Upper lobe of left lung (tissue), 6 donors: ENCODE measurements at places on chromosomes 11 and 22.

DNA sequence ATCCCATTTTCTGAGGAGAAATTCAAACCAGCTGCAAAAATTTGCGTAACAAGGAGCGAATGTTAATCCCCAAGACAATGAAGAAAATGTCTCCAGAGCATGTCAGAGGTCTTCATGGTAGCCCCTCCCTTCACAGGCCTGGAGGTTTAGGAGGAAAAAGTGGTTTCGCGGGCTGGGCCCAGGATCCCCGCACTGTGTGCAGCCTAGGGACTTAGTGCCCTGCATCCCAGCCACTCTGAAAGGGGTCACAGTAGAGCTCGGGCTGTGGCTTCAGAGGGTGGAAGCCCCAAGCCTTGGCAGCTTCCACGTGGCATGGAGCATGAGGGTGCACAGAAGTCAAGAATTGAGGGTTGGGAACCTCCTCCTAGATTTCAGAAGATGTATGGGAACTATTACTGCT, 87.4 kb downstream of the BRD1 start:
- DNase-seq = no peak

GRCh38 chr22:21865041-21865440, 2.4 kb downstream of the MAPK1 start:
- peak; percentile 54 for DNase-seq

GRCh38 chr11:46455834-46456233, 64.3 kb upstream of the CHRM4 start:
- DNase-seq = no peak

- peak; percentile 29 for DNase-seq
Measured at GRCh38 chr11:27722953-27723344, 22.7 kb upstream of the BDNF start.

DNA sequence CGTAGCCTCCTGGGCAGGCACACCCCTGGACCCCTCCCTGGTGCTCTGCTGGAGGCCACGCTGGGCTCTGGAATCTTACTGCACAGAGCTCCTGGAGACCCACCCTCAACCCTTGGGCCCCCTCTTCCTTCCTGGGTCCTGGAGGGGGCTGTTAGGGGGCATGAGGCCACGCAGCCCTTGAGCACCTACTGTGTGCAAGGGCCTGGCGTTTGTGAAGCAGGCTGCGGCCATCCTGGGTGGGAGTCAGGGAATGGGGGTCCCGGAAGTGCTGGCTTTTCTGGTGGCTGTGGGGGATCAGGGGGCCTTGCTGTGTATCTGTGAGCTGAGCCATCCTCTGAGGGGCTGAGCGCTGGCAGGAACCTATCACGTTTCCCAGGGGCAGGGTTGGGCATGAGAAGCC, 40.9 kb upstream of the CCDC188 start:
- DNase-seq = peak; percentile 39

DNA sequence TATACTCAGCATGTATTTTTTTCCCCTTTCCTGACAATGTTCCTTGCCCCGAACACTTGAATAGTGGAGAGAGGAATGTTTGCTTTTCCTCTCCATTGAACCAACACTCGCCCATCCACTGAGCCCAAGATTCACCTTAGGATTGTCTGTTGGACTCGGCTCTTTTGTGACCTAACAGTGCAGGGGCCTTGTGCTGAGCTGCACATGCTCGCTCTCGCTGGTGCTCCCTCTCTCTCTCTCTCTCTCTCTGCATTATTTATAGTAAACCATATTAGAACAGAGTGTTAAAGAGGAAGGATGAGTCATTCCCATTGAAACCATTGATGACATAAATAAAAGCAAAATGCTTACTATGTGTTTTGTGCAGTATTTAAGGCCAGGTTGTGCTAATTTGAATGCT, 20.7 kb downstream of the ZBTB16 start:
- peak; percentile 69 for DNase-seq

DNA sequence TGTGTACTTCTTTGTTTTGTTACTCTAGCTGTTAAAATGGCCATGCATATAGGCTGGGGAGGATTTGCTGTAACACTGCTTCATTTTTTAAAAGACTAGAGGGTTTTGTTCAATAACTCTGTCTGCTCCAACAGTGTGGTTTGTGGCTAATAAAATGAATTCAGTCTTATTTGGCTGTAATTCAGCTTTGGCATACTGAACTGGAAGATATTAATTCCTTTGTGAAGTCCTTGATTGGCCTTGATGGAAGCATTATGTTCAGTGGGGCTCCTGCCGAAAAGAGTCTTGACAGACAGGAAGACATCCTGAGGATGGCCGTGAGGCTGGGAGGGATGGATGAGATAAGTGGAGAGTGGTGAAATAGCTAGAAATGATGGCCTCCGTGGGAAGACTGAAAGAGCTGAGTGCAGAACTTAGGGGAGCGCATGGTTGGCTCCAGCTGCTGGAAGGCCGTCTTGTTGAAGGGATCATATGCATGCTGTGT, 44.8 kb upstream of the MYO18B start:
- no peak for DNase-seq

DNA sequence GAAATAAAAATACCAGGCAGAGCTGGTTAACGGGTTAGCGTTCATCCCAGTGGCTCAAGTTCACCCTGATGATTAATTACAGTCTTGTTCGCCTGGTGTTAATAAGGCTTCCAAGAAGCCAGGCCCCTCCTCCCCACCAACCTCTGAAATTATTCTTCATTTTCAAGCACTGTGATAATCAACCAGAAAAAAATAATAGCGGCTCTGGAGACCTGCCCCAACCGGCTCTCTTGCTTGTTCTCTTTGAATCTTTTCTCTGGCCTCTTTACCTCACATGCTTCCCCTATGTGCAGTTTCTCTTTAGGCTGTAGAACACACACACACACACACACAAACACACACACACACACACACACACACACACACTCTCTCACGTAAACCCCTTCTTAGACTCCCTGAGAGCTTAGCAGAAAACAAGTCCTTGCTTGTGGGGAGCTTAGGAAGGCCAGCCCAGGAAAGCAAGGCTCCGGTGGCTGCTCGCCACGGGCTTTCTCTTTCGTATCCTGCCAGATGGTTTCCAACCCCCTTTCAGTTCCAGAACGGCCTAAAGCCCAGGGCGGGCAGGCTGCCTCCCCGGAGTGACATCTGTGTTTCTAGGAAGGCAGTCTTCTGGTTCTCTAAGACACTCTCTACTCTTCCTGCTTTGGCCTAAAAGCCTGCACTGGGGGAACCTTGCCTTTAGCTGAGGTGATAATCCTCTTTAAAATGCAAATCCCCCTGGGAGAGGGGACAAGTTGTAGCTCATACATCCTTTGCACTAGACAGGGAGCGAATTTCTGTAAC, 106.4 kb upstream of the SESN3 start:
- DNase-seq = peak; percentile 45

- no peak for DNase-seq
Measured at GRCh38 chr11:11243209-11243589, 109.9 kb downstream of the CSNK2A3 start.

- no peak for DNase-seq
Measured at GRCh38 chr11:69253028-69253427, 40.9 kb upstream of the MYEOV start.

DNA sequence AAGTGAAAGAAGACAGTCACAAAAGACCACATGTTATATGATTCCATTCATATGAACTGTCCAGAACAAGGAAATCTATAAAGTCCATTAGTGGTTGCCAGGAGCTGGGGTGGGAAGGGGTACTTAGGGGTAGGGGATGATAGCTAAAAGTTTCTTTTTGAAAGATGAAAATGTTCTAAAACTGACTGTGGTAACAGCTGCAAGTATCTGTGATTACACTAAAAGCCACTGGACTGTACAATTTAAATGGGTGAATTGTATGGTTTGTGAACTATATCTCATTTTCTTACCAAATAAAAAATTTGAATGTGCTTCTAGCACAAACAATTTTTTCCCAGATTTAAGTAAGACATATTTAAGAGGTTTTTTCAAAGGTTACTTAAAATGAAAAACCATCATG, 22.1 kb downstream of the CHKA start:
- no peak for DNase-seq

DNA sequence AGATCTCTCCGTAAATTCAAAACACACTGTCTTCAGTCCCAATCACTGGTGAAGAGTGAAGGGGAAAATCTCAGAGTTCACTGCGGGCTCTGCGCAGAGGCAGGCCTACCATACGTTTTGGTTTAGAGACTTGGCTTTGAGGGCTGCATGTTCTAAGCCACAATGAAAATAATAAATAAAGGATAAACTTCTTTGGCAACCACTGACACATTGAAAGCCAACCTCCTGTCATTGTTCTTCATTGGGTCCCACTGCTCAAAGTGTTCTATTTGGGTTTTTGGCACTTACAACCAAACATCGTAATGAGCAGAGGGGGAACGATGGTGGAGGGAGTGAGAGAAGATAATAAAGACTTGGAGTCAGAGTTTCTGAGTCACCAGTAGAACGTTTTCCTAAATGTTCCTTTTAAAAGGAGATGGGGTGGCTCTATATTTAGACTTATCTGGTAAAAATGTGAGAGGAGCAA, 472.9 kb downstream of the SOX6 start:
- no peak for DNase-seq

DNA sequence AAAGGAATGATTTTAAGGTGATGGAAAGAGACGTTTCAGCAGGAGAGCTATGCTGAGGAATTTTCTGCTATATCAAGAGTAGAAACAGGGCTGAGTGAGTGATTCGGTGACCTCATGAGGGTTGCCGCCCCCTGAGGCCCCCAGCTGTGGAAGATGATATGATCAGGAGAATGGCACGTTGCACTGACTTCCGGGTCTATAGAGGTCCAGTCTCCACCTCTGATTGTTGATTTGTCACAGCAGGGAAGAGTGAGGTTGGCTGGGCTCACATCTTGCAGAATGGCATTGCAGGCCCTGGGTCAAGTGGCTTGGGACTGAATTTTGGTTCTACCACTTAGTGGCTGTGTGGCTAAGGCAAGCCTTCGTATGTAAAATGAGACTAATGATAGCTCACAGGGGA, 205.1 kb downstream of the SNX19 start:
- DNase-seq = no peak

DNA sequence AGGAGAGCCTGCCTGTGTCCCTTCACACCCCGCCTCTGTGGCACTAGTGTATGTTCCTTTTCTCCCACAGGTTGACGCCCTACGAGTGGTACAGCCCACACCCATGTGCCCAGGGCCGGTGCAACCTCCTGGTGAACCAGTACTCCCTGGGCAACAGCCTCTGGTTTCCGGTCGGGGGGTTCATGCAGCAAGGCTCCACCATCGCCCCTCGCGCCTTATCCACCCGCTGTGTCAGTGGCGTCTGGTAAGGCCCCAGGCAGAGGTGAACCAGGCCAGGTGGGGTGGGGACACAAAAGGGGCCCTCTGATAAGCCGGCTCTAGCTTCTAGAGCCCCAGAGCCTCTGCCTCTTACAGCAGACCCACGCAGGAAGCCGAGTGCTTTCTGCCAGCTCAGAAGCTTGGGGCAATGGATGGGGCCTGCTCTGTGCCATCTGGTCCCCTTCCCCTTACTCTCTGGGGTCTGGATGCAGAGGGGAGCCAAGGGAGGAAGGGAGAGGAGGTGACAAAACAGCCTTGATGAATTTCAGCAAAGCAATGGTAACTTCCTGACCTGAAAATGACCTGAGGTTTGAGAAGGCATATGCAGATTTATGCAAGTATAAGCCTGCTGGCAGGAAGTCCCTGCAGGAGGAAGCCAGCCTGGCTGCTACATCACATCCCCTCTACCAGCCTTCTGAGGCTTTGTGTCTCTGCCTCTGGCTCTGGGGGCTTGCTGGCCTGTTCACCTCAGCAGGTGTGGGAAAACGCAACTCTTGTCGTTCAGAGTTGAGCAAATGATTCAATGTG, 67.0 kb upstream of the TBCEL start:
- peak; percentile 52 for DNase-seq

GRCh38 chr22:46122511-46122971, 27.8 kb upstream of the PPARA start:
- DNase-seq = peak; percentile 92

DNA sequence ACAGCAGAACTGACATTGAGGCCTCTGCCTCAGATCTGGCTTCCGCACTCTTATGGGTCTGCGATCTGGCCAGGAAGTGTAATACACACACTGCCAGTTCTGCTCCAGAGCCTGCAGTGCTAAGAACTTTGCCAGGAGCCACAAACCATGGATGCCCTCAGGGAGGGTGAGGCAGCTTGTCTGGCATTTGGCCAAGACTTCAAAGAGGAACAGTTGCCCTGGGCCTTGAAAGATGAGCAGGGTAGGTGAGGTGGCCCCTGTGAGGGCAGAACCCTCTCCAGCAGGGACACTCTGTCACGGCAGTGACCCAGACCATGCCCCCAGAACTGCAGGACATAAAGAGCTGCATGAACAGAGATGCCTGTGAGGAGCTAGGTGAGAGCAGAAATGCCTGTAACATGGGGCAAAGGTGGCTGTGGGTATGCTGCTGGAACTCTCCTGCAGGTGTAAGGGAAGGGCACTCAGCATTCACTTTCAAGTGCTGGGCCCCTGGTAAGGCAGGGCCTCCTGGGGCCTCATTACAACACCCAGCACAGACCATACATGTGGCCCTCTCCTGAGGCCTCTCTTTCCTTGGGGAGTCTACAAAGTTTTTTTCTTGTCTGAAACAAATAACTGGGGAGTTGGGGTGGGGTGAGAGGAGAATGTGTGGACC, 47.3 kb downstream of the NEU3 start:
- DNase-seq = no peak

DNA sequence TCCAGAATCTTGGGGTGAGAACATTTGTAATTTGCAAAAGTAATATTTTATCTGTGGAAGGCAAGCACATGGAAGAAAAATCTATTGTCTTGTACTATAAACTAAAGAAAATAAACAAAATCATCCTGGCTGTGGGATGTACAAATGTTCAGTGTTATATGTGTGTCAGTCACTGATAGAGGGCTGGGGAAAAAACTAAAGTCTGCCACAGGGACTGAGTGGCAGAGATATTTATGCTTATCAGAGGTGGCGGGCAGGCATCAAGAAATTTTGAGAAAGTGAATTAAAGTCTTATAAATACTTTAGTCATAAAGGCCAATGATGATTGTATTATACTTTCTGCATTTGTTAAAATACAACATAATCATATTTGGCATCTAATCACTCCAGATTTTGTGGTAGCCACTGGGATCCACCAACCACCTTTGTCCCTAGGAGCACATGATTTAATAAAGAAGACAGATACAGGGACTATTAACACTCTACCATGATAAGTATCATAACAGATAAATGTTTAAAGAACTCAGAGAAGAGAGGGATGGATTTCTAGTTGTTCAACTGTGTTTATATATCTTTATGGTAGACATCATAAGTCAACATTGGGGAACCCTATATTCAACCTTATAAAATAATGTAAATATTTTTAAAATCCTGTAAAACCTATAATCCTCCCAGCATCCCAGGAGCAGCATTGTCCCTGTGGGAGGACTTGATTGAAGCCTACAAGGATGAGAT, 2.6 kb upstream of the ENDOD1 start:
- DNase-seq = no peak

GRCh38 chr11:34633640-34633989, 12.7 kb downstream of the EHF start:
- DNase-seq = no peak

DNA sequence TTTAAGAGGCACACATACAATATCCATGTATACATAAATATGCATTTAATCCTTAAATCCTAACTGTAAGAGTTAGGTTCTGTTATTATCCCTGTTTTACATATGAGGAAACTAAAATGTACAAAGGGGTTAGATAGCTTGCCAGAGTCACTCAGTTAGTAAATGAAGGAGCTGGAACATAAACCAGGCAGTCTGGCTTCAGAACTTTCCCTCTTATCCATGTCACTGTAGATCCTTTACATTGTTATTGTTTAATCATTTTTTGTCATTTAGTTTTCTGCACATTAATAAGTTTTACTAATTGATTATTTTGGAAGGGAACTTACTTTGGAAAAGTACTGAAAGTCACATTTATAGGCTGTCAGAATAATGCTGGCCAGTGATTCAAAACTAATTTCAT, 282.4 kb downstream of the TMEM135 start:
- DNase-seq = no peak
